ENCODE measurements at places on chromosomes 13 and 19. TPM values are rescaled to one million over a fixed set of nuclear protein-coding genes. Genes with fewer than 3 reads are reported as not detected.

The ELANE gene
- total RNA-seq: 1.2 TPM

- no peak for DNase-seq
These were observed 179.5 kb downstream of the GGACT start for GRCh38 chr13:100409132-100409531.

DNA sequence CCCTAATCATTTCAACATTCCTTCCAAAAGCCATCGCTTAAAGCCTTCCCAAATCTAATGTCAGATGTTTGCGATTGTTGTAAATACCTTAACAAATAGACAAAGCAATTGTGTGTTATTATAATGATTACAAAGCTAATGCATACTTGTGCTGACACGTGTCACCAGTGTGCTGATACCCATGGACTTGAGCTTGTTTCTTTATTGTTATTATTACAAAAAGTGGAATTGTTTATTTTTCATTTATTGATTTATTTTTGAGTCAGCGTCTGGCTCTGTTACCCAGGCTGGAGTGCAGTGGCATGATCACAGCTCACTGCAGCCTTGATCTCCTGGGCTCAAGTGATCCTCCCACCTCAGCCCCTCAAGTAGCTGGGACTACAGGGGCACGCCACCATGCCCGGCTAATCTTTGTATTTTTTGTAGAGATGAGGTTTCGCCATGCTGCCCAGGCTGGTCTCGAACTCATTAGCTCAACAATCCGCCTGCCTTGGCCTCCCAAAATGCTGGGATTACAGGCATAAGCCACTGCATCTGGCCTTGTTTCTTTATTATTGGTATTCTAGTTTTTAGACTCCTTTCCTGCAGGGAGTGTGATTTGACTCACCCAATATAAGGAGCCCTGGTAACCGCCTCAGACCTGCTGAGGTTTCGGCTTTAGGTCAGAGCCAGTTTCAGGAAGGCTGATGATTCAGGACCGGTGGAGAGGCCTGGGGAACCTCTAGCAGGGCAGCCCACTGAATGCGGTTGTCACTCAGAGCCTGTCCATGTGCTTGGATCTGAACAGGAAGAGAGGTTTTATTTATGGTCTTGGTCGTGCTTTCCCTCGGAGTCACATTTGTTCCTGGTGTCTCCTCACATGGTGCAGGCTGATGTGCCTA, 2.1 kb upstream of the FBXO17 start:
- DNase-seq: no peak

The ZNF525 gene
- 18.3 TPM for total RNA-seq

DNA sequence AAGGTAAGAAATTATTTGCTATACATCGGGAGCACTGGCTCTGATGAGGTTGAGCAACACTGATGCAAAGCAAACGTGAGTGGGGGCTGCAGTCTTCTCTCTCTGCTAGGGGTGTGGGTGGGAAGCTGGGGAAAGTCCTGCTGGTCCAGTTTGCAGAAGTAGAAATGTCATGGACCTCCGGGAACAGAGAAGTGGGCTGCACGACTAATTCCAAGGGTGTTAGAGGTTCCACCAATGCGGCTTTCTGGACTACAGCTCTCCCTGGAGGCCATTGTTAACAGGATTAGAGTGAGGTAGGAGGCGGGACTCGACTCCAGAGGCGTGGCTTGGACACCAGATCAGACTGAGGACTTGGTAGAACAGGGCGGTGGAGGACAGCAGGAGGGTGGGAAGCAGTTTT, 5.7 kb upstream of the FBXO27 start:
- no peak for DNase-seq

DNA sequence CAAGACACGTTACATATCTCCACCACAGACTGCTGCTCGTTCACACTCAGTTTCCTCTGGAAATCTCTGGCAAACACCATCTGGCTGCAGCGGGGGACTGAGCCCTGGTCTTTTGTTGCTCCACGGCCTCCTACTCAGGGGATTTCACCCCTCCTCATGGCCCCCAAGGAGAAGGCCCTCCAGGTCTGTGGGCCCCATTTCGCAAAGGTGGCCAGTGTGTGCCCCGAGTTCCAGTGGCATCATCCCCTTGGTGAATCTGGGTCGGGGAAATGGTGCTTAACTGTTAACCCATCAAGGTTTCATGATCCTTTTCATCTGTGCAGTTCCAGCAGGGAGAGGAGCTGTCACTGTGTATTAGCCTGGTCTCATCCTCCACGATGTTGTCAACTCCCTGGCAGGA, 235.4 kb upstream of the MAB21L1 start:
- DNase-seq: no peak

All from mucosa of descending colon (tissue), 3 donors.